Activated CD4-positive, alpha-beta T cell treated with anti-CD3 and anti-CD28 coated beads, Interleukin-2, amount 10 ng/mL, durations not matched to agents 24 days and 14 days (primary cell): ENCODE measurements at places on chromosomes 5 and 9. TPM values are rescaled to one million over a fixed set of nuclear protein-coding genes. Genes with fewer than 3 reads are reported as not detected.

Gene KCNMB1
- 0.07 TPM in 1 of 2 replicates, not detected in the other for total RNA-seq

Gene SLC27A6
- total RNA-seq: not detected in 2 replicates

Gene PCDHGA2
- 0.07 and 0.12 TPM in 2 replicates for total RNA-seq

Gene CEL
- 1.8 and 2.0 TPM in 2 replicates for total RNA-seq

Gene CD14
- total RNA-seq: 0.31 and 0.35 TPM in 2 replicates

Gene SEMA5A
- total RNA-seq: not detected in 2 replicates

Gene SVEP1
- not detected in 2 replicates for total RNA-seq

GRCh38 chr9:134959971-134960310 is 42.2 kb upstream of the FCN1 start:
- DNase-seq: no peak

GRCh38 chr9:105978336-105978735 is 284.0 kb downstream of the TMEM38B start:
- no peak for DNase-seq

- DNase-seq: no peak
Measured at GRCh38 chr9:86445671-86446070, 91.5 kb upstream of the TUT7 start.

- DNase-seq: peak; percentile 83
Measured at GRCh38 chr5:55159763-55160492, at the start of gene GPX8. GPX8 (plus strand) TSS chr5:55160171; CDS start chr5:55160193, 22 bp downstream.

GRCh38 chr5:118806571-118806970 is 181.8 kb downstream of the DTWD2 start:
- DNase-seq: no peak

DNA sequence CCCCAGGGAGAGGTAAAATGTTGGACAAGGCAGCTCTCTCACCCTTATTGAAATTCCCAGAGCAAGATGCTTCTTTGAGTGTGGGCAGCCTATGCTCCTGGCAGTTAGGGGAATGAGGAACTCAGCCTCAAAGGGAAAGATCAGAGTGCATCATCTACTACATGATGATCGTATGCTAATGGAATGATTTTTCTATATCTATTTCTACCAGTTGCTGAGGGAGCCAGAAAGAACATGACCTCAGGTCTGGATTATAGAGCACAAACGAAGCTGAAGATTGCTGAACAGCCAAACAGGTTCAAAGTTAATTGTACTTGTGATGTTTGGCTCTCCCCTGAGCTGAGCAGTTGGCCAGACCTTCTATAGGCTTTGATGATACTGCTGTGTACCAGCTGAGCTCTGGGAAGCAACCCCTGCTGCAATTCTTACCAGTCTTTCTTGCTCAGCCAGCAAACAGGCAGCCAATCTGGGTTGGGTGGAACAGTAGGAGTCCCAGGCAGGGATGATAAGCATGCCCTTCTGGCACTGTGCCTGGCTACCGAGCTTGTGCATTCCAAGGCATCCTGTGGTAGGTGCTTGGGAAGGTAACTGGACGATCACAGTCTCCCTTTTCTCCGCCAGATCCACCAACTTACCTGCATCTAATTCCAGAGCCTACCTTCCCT is 10.3 kb upstream of the FBXL7 start:
- no peak for DNase-seq

GRCh38 chr9:1707291-1707690 is 307.9 kb upstream of the SMARCA2 start:
- DNase-seq: no peak
